Effector memory CD8-positive, alpha-beta T cell (primary cell): ENCODE measurements at places on chromosomes 3 and 15.

DNA sequence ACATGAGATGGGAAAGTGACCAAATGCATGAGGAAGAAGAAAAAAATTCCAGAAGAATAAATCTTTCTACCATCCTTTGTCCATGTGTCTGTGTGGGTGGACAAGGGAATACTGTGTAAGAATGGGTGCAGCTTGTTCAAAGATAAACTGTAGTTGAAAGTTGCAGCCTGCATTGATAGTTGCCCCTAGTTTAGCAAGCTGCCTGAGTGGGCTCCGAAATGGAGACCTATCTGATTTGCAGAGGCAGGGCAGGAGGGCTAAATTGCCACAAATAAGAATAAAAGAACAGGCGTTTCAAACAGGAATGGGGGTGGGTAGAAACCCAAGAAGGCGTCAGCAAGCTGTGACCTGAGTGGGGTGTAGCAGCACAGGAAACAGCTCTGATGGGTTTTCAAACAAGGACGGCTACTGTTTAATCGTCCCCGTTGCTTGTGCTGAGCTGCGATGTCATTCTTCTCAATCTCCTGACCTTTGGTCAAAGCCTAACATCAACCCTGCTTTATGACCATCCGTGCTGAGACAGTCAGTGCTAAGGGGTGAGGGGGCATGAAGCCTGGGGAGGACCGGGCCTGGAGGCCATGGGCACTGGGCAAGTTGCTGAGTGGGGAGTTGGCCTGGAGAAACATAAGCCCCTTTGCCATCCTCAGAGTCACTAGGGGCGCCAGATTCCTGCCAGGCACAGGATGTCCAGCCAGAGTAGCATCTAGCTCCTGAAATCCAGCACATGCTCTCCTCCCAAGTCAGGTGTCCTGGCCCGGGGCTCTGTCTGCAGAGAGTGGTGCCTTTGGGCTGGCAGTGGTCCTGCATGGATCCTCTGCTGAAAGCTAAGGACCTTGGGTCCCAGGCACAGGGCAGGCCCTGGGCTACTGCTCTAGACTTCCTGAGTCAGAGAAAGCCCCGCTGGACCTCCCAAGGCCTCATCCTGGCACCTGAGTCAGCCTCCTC, 19.2 kb upstream of the C15orf39 start:
- H3K4me1 ChIP-seq: no peaks in the 10 kb centered on the region
- DNase-seq: no peak
- H3K36me3 ChIP-seq: peaks cover 4% of the 10 kb centered on the region
- peaks cover 55% of the 10 kb centered on the region for H3K27me3 ChIP-seq

DNA sequence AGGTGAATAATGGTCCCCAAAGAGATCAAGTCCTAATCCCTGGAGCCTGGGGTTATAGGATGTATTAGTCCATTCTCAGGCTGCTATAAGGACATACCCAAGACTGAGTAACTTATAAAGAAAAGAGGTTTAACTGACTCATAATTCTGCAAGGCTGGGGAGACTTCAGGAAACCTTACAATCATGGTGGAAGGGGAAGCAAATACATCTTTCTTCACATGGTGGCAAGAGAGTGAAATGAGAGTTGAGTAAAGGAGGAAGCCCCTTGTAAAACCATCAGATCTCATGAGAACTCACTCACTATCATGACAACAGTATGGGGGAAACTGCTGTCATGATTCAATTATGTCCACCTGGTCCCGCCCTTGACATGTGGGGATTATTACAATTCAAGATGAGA, 142.9 kb upstream of the ANKRD28 start:
- DNase-seq: no peak
- no peaks in the 10 kb centered on the region for H3K36me3 ChIP-seq
- no peak overlapping the region for H3K4me3 ChIP-seq
- H3K4me1 ChIP-seq: no peaks in the 10 kb centered on the region

- DNase-seq: no peak
- no peak overlapping the region for H3K4me3 ChIP-seq
- peaks cover 46% of the 10 kb centered on the region for H3K36me3 ChIP-seq
- no peak overlapping the region for H3K27ac ChIP-seq
These were observed 19.3 kb upstream of the GPX1 start for GRCh38 chr3:49377483-49377882.

- DNase-seq: no peak
- H3K27ac ChIP-seq: no peak overlapping the region
- H3K4me1 ChIP-seq: no peaks in the 10 kb centered on the region
- no peak overlapping the region for H3K4me3 ChIP-seq
- no peaks in the 10 kb centered on the region for H3K27me3 ChIP-seq
These were observed 57.1 kb upstream of the POU1F1 start for GRCh38 chr3:87333393-87333892.

DNA sequence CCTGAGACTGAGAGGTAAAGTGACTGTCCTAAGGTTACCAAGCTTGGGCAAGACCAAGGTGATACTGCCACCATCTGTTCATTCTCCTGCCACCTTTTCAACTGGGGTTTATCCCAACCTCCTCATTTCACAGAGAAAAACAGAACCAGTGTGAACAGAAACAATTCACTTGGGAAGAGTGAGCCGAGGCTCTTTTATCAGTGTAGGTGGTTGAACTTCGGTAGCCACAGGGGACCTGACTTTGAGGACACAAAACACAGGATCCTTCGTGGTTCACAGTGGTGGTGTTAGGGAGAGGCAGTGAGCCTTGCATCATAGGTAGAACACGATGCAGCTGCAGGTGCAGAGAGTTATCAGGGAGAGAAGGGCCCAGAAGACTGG, 72.8 kb upstream of the ICE2 start:
- peak overlapping the region; percentile 88 for H3K4me3 ChIP-seq
- no peak for DNase-seq
- H3K27ac ChIP-seq: peak overlapping the region; percentile 99
- peaks cover 82% of the 10 kb centered on the region for H3K4me1 ChIP-seq

GRCh38 chr3:112089956-112090886, 4.0 kb downstream of the C3orf52 start:
- no peaks in the 10 kb centered on the region for H3K36me3 ChIP-seq
- H3K4me3 ChIP-seq: no peak overlapping the region
- H3K27me3 ChIP-seq: peaks cover 16% of the 10 kb centered on the region
- no peak for DNase-seq
- peaks cover 6% of the 10 kb centered on the region for H3K4me1 ChIP-seq

- DNase-seq: no peak
- no peak overlapping the region for H3K27ac ChIP-seq
- no peaks in the 10 kb centered on the region for H3K36me3 ChIP-seq
- no peaks in the 10 kb centered on the region for H3K4me1 ChIP-seq
- no peak overlapping the region for H3K4me3 ChIP-seq
- H3K27me3 ChIP-seq: peaks cover 6% of the 10 kb centered on the region
These were observed 113.1 kb downstream of the ABI3BP start for GRCh38 chr3:100880072-100880471.

DNA sequence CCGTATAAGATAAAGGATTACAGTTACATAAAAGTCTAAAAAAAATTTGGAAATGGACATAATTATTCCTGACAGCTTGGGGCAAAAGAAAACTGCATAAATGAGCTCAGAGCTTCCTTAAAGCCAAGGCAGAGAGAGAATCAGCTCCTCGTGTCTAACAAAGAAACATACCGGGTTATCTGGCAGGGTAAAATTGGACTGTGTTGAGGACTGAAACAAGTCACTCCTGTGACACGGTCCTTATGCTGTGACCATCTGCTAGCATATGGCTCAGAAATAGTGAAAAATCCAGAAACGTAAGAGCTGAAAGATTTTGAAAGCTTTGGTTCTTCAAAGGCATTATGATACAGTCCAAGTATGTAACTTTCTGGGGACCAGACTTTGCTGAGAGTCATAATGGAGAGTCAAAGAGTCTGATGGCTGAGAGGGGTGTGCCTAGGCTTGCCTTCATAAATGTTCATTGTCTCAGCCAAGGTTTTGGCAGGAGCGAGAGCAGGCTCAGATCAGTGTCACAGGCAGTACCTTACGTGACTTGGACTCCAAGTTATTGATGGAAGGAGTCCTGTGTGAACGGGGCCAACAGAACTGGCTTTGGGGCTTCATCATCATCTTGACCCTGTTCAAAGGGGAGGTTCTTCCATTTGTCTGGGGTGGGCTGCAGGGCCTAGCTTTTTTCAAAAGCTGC, 12.5 kb downstream of the MAP6D1 start:
- peaks cover 12% of the 10 kb centered on the region for H3K36me3 ChIP-seq
- DNase-seq: no peak
- no peaks in the 10 kb centered on the region for H3K27me3 ChIP-seq
- peaks cover 4% of the 10 kb centered on the region for H3K4me1 ChIP-seq

- no peak overlapping the region for H3K4me3 ChIP-seq
- no peaks in the 10 kb centered on the region for H3K4me1 ChIP-seq
- H3K27me3 ChIP-seq: no peaks in the 10 kb centered on the region
- no peak for DNase-seq
- H3K36me3 ChIP-seq: no peaks in the 10 kb centered on the region
These were observed 63.3 kb downstream of the ROBO2 start for GRCh38 chr3:77102951-77103769.

DNA sequence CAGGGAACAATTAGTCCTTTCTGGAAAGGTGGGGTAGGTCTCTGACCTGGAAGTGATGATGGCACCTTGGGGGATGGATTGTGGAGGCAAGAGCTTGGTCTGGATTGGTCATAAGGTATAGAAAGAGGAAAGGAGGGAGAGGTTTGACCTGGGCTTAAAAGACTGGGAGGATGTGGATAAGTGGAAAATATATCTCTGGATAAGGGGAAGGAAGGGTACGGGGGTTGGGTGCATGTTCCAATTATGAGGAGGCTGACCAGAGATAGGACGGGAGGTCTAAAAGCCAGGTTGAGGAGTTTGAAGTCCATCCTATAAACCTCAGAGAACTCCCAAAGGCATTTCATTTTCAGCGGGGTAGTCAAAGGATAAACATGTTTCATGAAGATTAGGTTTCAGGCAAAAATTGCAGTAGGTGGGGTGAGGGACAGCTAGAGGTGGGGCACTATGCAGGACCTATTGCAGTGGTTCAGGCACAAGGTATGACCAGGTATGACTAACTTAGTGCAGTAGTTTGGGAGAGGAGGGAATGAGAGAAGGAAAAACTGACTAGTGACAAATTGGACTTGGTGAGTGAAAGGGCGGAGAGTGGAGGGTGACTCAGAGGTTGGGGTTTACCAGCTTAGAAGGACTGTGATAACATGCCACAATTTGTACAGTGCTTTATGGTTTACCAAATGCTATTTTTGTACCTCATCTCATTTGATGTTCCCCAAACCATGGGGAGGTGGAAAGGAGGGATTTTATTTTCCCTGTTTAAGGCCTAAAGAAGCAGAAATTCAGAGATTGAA, 10.7 kb downstream of the PDE8A start:
- no peaks in the 10 kb centered on the region for H3K27me3 ChIP-seq
- H3K36me3 ChIP-seq: peaks cover 10% of the 10 kb centered on the region
- H3K4me1 ChIP-seq: peaks cover 33% of the 10 kb centered on the region
- peak overlapping the region; percentile 7 for H3K27ac ChIP-seq
- DNase-seq: no peak

- DNase-seq: no peak
- no peaks in the 10 kb centered on the region for H3K36me3 ChIP-seq
- no peak overlapping the region for H3K27ac ChIP-seq
- no peaks in the 10 kb centered on the region for H3K4me1 ChIP-seq
These were observed 287.2 kb downstream of the SHQ1 start for GRCh38 chr3:72560846-72561675.

DNA sequence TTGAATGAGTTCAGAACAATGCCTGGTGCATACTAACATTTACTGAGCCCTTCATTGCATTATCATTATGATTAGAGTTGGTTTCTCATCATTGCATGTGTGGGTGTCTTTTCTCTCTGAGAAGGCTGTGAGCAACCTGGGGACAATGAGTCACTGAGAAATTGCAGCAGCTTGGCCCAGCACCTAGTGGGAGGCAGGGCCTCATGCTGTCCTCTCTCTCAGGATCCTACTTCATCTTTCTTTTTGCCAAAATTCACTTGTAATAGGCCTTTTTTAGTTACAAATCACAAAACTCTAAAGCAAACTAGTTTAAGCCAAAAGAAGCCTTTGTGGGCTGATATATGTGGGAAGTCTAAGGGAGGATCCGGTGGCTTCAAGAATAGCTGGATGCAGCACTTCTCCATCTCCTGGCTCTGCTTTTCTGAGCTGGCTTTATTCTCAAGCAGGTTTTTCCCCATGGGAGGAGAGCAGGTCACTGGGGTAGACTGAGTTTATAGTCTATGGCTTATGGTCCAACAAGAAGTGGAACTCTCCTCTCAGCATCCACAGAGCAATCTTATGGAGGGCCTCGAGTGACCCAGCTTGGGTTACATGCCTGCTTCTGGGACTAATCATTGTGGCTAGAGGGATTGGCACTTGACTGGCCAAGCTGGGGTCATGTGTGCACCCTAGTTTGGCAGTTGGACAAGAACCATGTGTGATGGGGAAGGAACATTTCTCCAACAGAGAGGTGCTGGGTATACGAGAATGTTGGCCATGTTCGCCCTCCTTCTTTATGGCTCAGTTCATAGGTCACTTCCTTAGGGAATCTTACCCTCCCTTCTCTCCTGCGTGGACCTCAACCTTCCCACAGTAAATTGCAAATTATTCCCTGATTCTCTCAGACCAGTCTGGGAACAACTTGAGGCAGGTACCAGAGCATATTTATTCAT, 8.7 kb upstream of the CAMK1 start:
- no peaks in the 10 kb centered on the region for H3K27me3 ChIP-seq
- no peak for DNase-seq
- peaks cover 8% of the 10 kb centered on the region for H3K36me3 ChIP-seq
- peaks cover 40% of the 10 kb centered on the region for H3K4me1 ChIP-seq

GRCh38 chr3:51802106-51802703, 23.2 kb upstream of the IQCF6 start:
- H3K27me3 ChIP-seq: no peaks in the 10 kb centered on the region
- DNase-seq: no peak
- no peak overlapping the region for H3K27ac ChIP-seq
- H3K4me3 ChIP-seq: no peak overlapping the region
- H3K4me1 ChIP-seq: peaks cover 8% of the 10 kb centered on the region

DNA sequence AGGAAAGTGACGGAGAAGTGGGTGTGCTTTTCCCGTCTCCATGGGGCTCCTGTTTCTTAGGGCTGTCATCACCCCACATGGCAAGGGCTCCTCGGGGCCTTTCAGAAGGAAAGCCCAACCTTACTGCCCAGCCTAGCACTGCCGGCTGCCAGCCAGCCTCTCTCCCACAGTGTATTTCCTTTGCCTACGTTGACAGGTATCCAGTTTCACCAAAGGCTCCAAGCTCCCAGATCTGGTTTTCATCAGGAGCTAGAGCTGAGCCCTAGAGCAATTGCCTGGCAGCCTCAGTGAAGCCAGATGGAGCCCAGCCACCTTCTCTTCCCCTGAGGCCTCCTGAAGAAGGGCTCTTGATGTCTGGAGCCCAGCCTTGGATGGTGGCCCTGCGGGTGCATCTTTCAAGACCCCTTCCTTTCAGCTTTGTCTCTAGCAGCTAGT, 20.2 kb downstream of the CRABP1 start:
- no peak overlapping the region for H3K27ac ChIP-seq
- no peaks in the 10 kb centered on the region for H3K4me1 ChIP-seq
- no peaks in the 10 kb centered on the region for H3K36me3 ChIP-seq
- peaks cover 15% of the 10 kb centered on the region for H3K27me3 ChIP-seq
- H3K4me3 ChIP-seq: no peak overlapping the region

- peak overlapping the region; percentile 69 for H3K4me3 ChIP-seq
- peaks cover 7% of the 10 kb centered on the region for H3K4me1 ChIP-seq
- H3K27ac ChIP-seq: no peak overlapping the region
- DNase-seq: no peak
These were observed 100.0 kb upstream of the IGF1R start for GRCh38 chr15:98548139-98548971.
